ENCODE measurements at places on chromosomes 7 and 10.

DNA sequence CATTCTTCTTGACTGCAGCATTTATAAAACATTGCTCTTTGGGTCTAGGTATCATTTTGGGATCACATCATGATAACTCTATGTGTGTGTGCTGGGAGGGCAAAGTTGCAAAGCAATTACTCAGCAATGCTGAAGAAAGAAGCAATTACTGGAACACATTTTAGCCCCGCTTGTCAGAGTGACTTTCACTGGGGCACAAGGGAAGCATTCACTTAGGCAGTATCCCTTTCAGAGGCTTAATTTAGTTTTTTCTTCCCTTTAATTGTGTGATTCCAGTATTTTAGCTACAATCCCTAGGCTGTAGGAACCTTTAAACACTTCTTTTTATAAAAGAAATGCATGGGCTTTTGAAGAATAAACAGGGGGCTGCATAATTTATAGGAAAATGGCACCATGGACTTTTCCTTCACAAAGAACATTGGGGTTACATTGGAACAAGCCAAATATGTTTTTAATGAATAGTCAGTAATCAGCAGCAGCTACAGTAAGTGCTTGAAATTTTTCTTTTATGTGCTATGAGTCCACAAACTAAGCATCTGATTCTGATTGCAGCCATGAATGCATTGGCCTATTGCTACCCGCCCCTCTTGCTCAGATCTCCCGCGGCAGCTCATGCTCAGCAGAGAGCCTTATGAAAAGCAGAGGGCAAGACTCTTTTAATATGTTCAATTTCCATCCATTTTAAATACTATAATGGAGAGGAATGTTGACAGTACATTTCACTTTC, 51.2 kb upstream of the NXPH1 start:
- no peak for DNase-seq

GRCh38 chr7:129569811-129570215, 41.7 kb upstream of the NRF1 start:
- DNase-seq, result peak; percentile 93

DNA sequence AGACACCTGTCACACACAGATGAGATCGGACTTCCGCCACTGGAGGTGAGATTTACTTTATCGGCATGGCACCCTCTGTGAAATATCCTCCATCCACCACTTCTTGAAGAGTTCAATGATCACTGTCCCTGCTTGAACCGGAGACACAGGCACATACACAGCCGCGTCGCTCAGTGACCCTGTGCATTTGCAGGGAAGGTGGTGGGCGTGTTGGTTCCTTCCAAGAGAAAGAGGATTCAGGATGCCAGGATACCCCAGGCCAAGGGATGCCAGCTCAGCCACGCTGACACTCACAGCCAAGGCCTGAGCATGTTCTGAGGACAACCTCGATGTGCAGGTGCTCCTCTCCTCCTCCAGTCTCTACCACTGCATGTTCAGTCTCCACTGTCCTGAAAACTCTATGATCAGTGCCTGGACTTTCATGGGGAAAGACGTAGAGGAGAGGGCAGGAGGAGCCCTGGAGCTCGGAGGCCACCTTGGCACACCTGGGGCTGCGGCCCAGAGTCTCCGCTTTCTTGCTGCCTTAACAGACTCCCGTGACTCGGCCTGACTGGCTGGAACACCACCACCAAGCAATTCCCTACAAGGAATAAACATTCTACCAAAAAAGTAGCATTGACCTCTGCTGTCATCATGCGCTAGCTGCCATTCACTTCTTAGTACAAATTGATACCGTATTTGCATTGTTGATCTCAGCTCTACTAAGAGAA, 115.2 kb downstream of the TCERG1L start:
- no peak for DNase-seq

- DNase-seq, result no peak
Measured at GRCh38 chr7:149196151-149196704, 882 bp downstream of the ZNF282 start.

DNA sequence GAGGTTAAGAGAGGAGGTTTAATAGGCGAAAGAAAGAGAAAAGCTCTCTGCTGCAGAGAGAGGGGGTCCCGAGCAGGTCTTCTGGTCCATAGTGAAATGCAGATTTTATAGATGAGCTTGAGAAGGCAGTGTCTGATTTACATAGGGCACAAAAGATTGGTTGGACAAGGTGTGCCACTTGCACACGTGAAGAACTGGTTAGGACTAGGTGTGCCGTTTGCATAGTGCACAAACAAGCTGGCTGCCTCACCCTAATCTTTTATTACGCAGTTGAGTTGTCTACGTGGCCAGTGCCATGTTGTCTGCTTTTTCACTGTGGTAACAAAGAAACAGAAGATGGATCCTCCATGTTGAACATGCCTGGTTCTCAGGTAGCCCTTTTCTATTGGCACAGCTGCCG, 82.6 kb downstream of the AMPH start:
- no peak for DNase-seq

- no peak for DNase-seq
Measured at GRCh38 chr7:151624246-151624928, 104.7 kb upstream of the RHEB start.

- DNase-seq, result no peak
Measured at GRCh38 chr10:43287056-43288007, 20.5 kb upstream of the RASGEF1A start.

- no peak for DNase-seq
Measured at GRCh38 chr7:24442170-24442777, 131.0 kb upstream of the PALS2 start.

DNA sequence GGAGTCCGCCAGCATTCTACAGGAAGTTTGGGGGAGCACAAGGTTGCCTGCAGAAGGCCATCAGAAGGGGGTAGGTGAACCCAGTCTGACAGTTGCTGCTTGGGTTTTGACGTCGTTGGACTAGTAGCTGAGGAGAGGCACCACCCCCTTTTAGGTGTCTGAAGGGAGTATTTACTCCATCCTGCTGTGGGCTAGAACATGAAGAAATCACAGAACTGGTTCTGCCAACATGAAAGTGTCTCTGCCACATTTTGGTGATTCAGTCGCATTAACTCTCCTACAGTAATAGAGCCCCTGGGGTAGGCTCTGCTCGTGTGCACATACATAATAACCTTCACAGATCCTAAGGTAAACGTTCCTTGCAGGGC, 834 bp upstream of the TRIL start:
- no peak for DNase-seq

GRCh38 chr7:105315357-105315756, 73.4 kb downstream of the SRPK2 start:
- DNase-seq, result peak; percentile 35

DNA sequence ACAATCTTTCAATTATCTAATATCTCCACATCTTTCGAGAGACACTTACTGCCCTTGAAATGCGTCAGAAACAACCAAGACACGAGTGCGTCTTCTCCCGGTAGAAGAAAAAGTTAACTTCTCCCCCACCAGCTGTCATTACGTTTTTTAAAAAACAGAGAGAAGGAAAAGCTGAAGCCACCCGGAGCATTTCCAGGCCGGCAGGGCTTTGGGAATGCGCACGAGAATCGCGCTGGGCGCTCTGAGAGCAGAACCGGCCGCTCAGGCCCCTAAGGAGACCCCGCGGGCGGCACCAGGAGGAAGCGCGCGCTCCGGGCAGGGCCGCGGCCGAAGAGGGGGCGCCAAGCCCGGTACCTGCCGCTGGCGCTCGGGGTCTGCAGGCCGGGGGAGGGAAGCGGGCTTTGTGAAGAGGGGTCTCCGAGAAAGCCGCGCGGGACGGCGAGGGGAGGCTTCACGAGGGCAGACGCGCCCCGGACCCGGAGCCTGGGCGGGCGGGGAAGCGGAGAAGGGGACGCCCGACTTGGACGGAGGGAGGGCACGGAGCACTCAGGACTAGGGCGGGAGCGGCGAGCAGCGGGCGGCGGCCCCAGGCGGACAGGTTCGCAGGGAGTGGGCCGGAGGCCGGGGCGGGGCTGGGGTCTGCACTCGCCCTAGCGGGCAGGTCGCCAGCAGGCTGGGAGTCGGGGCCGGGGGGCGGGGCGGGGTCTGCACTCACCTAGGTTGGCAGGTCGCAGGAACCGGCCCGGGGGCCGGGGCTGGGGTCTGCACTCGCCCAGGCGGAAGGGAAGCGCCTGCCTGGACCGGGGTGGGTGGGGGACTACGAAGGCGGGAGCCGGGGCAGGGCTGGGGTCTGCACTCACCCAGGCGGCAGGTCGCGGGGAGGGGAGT, 932 bp downstream of the ESYT2 start:
- peak; percentile 31 for DNase-seq

Data from fibroblast of mammary gland (primary cell).